Activated B cell treated with CpG ODN at 0.5 μM for 24 hours (primary cell): ENCODE measurements at places on chromosomes 3 and 15. TPM values are rescaled to one million over a fixed set of nuclear protein-coding genes. Genes with fewer than 3 reads are reported as not detected.

- DNase-seq: no peak
Measured at GRCh38 chr15:92366381-92366780, 27.3 kb upstream of the ST8SIA2 start.

GRCh38 chr3:182973047-182973446, 7.3 kb downstream of the DCUN1D1 start:
- no peak for DNase-seq

- DNase-seq: no peak
Measured at GRCh38 chr3:159787178-159787574, 201.5 kb upstream of the IL12A start.

DNA sequence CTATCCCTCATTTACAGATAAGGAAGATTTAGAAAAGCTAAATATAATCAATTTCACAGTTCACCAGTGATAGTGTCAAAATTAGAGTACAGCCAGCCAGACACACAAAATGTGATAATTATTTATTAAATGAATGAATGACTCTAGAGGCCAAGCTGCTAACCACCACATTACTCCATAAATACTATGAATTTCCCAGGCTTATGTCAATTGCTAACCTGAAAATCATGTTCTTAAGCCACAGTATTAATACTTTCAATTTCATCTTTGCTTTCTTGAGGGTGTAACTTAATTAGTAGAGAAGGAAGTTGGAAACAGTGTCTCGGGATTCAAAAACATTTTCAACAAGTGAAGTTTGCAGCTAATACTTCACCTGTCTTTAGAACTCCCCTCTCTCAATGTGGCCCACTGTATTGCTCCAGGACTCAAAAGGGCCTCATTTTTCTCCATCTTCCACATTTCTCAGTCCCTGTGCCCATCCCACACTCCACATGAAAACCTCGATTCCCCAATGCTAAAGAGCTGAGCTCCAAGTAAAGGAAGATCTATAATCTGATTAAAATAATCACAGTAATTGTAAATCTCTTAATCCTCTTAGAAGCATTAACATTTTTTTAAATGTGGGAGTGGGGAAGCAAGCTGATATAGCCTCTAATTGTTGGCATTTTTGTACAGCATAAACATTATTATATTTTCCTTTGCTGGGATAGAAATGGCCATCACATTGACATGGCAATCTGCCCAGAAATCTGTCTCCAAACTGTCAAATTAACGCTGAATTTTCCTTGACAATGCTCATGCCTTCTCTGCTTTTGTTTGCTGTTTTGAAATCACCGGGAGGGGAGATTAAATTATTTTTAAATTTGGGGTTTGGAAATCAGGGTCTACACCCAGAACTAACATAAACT, 765.1 kb downstream of the ROBO1 start:
- no peak for DNase-seq

- no peak for DNase-seq
Measured at GRCh38 chr15:22942306-22942855, 37.8 kb downstream of the CYFIP1 start.

GRCh38 chr3:10528046-10528445, 22.7 kb upstream of the ATP2B2 start:
- DNase-seq: no peak

GRCh38 chr3:177729956-177730681, 532.8 kb upstream of the TBL1XR1 start:
- no peak for DNase-seq

DNA sequence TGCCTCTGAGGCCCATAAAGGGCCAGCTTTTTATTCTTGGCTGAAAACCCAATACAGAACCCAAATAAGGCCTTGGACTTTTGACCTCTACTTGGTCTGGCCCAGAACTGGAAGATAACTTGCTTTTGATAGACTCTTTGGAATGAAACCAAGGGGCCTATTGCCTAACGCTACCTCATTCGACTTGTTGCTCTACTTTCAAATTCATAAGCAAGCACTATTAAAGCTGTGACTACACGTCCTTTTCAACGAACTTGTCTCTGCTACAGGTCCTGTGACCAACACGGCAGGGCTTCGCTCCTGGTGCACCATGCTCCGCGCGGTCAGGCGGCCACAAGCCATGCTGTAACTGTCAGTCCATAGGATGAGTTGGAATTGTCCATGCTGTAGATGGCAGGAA, 385.4 kb downstream of the MFSD1 start:
- no peak for DNase-seq

- DNase-seq: no peak
Measured at GRCh38 chr15:52326756-52327155, 31.2 kb upstream of the MYO5C start.

- DNase-seq: no peak
Measured at GRCh38 chr15:69410248-69410874, 3.8 kb upstream of the KIF23 start.

- DNase-seq: no peak
Measured at GRCh38 chr3:176351408-176351807, 845.9 kb downstream of the TBL1XR1 start.

DNA sequence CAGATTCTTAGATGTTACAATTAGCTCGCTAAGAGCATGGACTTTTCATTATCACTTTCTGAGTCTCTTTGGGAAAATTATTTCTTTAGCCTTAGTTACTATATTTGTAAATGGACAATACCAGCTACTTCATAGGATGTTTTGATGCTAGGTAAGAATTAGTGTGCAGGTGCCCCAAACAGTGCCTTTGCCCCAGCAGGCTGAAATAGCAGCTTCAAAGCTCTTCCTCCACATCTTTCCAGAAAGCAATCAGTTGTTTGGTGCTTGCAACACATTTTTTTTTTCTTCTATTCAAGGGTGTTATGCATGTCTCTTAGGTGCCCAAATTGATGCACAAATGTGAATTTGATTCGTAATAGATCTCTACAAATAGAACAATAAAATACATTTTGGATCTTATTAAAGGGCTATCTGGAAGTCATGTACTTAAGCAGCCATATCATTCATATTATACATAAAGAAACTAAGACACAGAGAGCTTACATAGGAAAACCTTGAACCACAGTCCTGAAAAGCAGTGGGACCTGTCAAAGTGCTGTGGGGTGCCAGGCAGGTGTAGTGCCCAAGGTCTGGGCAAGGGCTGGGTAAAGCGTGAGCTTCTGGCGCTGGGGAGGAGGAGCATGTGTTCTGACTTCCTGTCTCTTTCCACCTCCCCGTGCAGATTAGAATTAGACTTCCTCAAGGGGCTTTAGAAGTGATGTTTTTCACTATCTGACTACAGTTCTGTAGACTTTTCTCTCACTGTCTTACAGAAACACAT, 62.9 kb downstream of the FNDC3B start:
- DNase-seq: no peak

GRCh38 chr3:12907729-12908128, 66.4 kb upstream of the RPL32 start:
- DNase-seq: no peak

- no peak for DNase-seq
Measured at GRCh38 chr3:158659454-158660237, 12.8 kb downstream of the LXN start.

GRCh38 chr3:172868582-172869200, 118.2 kb downstream of the ECT2 start:
- no peak for DNase-seq

DNA sequence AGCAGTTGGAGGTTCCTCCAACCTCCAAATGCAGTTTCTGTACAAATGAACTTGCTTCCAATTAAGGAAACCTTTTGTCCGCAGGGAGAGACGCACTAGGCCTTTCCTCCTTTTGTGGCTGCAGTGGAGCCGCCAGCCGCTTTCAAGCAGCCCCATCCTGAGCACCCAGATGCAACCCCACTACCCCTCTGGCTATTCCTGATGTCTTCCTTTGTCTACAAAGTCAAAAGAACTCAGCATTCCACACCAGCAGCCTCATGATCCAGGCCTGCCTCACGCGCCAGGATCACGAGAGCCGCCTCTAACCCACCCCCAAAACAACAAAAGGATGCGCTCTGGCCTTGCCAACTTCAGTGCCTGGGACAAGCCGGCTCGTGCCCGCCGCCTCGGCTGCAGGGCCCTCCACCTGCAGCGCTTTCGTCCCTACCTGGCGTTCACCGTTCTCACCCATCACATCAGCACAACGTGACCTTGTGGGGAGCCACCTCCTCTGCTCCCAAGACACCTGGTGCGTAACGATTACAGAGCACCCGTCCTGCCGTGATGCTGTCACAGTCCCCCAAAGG, 48.2 kb upstream of the MUC4 start:
- DNase-seq: no peak

- DNase-seq: no peak
Measured at GRCh38 chr3:15283702-15284101, 48.7 kb downstream of the SH3BP5 start.

DNA sequence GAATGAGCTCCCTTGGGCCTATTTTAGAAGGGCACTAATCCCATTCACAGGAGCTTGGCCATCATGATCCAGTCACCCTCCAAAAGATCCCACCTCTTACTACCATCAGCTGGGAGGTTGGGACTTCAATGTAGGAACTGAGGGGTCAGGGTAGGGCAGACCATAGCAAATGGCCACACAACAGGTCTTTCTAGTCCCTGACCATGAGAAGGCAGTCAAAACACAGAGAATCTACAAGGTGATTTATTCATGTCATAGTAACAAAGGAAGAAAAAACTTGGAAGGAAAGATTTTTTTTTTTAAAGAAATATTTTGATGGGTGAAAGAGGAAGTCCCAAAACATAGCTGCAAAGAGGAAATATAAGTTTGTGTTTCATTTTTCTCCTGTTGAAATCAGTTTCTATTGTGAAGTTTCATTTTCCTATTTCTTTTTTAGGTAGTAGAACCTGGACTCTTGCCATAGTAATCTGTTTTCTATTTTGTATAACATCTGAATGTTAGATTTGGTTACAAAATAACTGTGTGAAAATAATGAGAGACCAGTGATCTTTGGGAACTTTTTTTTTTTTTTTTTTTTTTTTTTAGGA, 23.5 kb upstream of the TNFSF10 start:
- no peak for DNase-seq

GRCh38 chr15:40743921-40744814, 10.9 kb downstream of the RMDN3 start:
- DNase-seq: no peak

- DNase-seq: no peak
Measured at GRCh38 chr3:139288266-139288821, 55.5 kb upstream of the MRPS22 start.

DNA sequence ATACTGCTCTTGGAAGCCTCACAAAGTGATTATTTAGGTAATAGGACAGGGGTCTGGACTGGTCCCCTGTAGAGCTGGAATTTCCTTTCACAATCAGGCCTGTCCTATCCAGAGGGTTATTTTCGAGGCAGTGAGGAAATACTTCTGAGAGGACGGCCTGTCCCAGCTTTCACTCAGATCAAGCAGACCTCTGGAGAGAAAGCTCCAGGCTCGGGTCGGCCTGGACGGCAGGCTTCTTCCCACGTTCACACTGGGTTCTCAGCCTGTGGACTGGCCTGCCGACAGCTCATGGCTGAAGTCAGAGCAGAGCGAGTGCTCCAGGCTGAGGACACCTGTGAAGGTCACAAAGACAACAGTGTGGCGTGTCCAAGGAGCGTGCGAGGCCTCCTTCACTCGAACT, 405.3 kb downstream of the VPS13C start:
- no peak for DNase-seq

The XIRP1 gene
- total RNA-seq: 0.29 and 0.60 TPM in 2 replicates

The SAMD7 gene
- total RNA-seq: 0.20 TPM in 1 of 2 replicates, not detected in the other

The SECISBP2L gene
- total RNA-seq: 52.6 and 56.5 TPM in 2 replicates

The TIMP4 gene
- total RNA-seq: not detected in 2 replicates

The NRROS gene
- total RNA-seq: 88.5 and 92.4 TPM in 2 replicates

The CCDC39 gene
- total RNA-seq: not detected in 2 replicates

The NAALADL2 gene
- total RNA-seq: 0.56 TPM in 1 of 2 replicates, not detected in the other
